SJCRH30 (cell line): ENCODE measurements at places on chromosomes 16 and 17.

GRCh38 chr17:73592501-73592961 is 51.7 kb downstream of the SDK2 start:
- no peak for DNase-seq

- DNase-seq, result no peak
These were observed 189.1 kb downstream of the CEP112 start for GRCh38 chr17:66002812-66003211.

DNA sequence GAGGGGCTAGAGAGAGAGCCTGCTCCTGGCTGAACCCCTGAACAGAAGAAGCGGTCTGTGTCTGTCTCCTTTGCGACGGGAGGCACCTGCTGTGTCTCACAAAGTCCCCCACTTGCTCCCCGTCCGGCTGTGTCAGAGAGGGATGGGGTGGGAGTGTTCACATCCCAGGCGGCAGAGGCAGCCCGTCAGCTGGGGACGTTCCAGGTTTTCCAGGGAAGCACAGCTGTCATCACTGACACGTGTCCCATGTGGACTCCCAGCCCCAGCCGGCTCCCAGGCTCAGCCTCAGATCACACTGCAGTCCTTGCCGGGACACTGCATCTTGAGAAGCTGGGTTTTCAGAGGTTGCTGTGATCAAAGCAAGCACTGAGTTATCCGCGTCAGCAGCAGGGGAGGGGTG is 1.6 kb downstream of the TELO2 start:
- peak; percentile 95 for DNase-seq

- DNase-seq, result no peak
These were observed 131.7 kb downstream of the SHISA6 start for GRCh38 chr17:11372692-11373091.

DNA sequence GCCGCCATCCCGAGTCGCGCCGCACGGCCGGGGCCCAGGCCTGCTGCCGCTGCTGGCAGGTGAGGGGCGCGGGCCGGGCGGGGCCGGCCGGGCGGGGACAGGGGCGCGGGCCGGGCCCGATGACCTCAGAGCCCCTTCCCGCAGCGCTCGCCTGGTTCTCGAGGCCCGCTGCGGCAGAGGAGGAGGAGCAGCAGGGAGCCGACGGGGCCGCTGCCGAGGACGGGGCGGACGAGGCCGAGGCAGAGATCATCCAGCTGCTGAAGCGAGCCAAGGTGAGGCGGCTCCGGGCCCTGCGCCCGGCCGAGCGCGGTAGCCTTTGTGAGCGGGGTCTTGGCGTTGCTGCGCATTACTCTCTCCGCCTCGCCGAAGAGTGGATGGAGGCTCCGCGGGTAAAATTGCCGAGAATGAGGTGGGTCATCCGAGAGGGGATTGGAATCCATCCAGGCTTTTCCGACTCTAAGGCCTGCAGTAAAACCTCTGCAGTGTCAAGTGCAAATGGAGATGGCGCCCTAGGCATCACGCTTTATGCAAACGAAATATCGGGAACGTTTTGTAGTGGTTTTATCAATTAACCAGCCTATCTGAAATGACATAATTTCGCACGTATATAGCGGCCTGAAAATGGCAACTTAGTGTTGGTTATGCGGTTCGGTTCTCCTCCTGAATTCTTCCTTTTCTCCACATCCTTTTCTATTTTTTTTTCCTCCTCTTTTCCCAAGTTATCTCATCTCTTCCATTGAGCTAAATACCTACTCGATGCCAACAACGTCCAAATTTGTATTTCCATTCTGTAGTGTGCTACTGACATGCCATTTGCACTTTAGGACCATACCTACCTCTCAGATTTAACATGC is 577 bp downstream of the TTC19 start:
- DNase-seq, result peak; percentile 78

DNA sequence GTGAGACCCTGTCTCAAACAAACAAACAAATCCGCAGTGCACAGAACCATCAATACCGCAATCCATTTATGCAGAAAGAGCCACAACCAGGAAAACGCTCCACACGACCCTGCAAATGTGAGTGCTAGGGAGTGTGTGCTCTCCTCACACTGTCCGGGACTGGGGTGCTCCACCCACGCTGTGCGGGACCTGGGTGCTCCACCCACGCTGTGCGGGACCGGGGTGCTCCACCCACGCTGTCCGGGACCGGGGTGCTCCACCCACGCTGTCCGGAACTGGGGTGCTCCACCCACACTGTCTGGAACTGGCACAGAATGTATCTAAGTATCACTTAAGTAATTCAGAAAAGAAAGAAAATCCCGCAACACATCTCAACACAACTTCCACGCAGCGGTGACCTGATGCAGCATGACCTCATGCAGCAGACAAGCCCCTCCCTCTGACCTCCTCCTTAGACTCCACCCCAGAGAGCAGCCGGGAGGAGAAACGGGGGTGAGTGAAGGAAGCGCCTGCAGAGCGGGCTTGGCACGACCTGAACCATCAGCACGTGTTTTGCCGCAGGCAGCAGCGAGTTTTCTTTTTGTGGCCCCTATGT is 38.5 kb downstream of the ZNF276 start:
- no peak for DNase-seq

DNA sequence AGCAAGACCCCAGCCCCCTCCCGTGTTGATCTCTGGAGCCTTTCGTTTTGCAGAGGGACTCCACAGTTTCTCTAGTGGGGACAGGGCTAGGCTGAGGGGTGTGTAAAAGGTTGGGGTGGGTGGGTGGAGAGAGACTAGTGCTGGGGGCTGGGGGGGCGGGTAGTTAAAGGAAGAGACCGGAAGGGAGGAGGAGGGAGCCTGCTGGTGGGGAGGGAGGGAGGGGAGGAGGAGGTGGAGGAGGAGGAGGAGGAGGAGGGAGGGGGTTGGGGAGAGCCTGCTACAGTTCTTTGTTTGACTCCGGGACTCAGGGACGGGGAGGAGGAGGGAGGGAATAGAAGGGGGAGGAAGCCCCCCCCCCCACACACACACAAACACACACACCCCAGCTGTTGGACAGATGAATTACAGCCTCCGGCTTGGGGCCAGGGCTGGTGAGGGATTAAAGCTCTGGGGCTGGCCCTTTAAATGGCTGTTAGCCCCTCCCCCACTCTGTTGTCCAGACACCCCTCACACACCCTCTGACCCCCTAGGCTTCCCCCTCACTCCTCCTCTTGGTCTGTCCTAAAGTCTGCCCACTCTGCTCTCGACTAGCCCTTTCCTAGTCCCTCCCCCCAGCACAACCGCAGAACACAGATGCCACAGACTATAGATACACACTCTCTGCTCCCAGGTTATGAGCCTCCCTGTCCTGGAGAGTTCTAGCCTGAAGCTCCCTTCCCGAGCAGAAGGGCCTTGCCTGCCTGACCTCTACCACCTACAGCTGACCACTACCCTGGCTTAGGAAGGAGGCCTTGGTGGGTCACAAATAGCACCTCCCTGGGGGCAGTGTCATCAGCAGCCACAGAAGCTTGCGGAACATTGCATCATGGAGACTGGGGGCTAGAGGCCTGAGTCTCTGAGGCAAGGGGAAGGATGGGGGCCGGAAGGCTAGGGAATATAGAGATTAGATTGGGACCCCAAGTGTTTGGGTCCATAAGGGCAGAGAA is 4.4 kb downstream of the KDM6B start:
- peak; percentile 76 for DNase-seq

- DNase-seq, result no peak
These were observed 202.6 kb downstream of the PARN start for GRCh38 chr16:14427371-14427948.

DNA sequence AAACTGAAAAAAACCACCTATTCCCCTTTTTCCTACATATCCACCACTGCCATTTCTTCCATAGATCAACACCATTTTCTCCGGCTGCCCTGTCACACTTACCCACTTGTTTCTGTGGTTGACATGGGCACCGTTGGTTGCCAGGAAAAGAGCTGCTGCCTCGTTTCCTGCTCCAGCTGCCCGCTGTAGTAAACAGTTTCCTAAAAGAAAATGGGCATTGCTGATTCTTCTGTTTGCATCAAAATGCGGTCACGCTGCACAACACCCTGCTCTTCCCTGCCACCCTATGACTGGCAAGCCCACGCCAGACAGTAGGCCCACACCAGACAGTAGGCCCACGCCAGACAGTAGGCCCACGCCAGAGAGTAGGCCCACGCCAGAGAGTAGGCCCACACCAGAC is 46.3 kb downstream of the CYB5D2 start:
- DNase-seq, result no peak

- no peak for DNase-seq
These were observed 2.1 kb downstream of the GSE1 start for GRCh38 chr16:85615014-85615851.

- DNase-seq, result no peak
These were observed 84.9 kb upstream of the ASIC2 start for GRCh38 chr17:33377837-33378595.

DNA sequence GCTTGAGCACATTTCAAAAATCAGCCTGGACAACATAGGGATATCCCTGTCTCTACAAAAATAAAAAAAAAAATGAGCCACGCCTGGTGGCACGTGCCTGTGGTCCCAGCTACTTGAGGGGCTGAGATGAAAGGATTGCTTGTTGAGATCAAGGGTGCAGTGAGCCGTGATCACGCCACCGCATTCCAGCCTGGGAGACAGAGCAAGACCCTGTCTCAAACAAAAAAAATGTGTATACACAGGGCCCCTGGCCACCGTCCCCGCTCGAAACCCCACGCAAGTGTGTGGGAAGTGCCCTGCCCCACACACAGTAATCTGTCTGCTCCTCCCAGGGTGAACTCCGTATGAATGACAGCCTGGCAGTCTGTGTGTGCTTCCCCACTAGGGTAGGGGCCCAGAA is 93.0 kb upstream of the RPL38 start:
- no peak for DNase-seq

- DNase-seq, result peak; percentile 42
These were observed 20.7 kb downstream of the LGALS9 start for GRCh38 chr17:27651411-27652345.

DNA sequence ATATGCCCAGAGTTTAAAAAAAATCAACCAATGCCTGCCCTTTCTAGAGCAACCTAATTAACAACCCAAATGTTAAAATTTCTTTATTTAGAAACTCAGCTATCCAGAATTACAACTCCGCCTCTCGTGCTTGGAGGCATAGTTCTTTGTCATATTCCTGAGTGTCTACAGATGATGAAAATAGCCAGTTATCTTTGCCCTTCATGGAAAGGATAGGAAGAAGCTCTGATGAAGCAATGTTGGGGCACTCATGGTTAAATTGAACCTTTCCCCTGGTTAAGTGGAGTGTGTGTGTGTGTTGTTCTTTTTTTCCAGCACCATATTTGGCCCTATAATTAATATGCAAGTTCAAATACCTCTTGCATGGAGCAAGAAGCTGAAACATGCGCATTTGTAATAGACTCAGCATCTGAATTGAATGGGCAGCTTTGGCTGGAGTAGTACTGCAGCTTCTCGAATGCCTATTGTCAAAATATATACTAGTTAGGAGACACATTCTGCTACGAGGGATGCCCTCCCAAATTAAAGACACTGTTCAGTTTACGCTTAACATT is 506.2 kb downstream of the WWOX start:
- no peak for DNase-seq

- no peak for DNase-seq
These were observed 4.3 kb downstream of the SMIM5 start for GRCh38 chr17:75637551-75637950.

GRCh38 chr16:82252582-82252981 is 82.6 kb upstream of the MPHOSPH6 start:
- no peak for DNase-seq

- no peak for DNase-seq
These were observed 21.9 kb downstream of the ZNF423 start for GRCh38 chr16:49833796-49834530.

DNA sequence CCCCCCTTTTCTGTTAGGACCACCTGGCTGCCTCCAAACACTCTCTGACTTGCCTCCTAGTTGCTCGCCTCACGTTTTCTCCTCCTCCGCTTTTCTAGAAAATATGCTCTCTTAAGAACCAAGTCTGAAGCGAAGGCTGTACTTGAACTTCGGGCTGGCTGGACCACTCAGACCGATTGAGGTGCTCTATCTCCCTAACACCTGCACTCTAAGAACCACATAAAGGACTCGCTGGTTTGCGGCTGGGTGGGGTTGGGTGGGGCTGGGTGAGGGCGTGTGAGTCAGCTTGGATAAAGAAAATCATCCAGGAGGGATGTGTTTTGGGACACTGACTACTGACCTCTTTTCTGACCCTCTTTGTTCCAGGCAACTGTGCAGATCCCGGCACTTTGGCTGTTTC is 22.9 kb upstream of the TMEM220 start:
- DNase-seq, result no peak

DNA sequence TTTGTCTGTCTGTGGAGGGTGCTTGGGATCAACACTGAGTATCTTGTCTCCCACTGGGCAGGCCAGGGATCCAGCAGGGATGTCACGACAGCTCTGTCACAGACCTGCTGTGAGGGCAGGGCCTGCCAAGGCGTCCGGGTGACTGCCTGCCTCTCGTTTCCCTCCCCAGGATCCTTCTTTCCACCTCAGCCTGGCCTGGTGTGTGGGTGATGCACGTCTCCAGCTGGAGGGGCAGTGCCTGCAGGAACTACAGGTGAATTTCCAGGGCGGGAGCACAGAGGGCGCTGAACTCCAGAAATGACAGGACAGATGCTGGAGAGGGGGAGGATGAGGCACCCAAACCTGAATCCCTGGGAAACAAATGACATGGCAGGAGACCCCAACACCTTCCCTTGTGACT is 6.8 kb upstream of the MMP15 start:
- no peak for DNase-seq

DNA sequence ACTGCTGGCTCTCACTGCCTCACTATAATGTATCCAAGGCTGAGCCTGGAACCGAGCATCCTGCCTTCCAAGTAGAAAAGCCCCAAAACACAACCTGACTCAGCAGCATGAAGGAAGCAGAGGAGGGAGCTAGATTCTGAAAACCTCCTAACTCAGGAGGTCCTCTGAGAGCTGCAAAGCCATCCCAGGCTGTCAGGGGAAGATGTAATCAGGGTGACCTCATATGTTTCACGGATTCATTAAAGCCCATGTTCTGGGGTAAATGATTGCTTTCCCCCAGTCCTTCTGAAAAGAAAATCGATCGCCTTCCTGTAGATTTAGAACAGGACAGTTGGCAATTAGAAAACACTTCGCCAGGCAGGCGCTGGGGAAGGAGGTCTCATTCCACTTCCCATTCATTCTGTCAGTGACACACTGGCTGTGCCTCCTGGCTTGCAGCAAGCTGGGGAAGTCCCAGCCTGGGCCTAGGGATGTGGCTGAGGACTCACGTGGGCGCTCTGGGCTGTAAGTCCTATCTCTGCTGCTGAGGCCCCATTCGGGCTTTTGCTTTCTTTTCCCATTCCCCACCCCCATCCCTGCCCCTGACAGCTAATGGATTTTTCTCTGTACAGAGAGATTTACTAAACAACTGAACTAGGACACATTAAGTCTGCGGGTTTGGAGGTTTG is 75.7 kb upstream of the TMEM132E start:
- DNase-seq, result no peak

DNA sequence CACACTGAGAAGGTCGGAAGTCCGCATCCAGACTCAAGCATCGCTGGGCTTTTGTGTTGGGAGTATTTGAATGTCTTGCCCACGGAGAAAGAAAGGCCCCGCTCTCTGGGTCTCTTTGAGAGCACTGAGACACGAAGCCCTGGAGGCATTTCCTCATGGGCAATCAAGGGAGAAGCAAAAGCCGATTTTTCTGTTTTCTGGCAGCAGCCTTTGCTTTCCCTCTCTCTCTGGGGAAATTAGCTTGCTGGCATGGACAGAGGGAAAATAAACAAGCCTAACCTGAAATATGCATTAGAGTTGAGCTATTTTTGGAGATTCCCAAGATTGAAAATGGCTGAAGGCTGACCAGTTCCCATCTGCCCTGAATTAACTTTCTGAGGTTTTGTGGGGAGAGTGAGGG is 238.7 kb downstream of the HAPSTR1 start:
- no peak for DNase-seq

- DNase-seq, result no peak
These were observed 16.7 kb downstream of the CCDC57 start for GRCh38 chr17:82195675-82196672.
